SK-MEL-5 (cell line): ENCODE measurements at places on chromosomes 13 and 19. TPM values are rescaled to one million over a fixed set of nuclear protein-coding genes. Genes with fewer than 3 reads are reported as not detected.

Gene MIA
- 234 and 256 TPM in 2 replicates for total RNA-seq

DNA sequence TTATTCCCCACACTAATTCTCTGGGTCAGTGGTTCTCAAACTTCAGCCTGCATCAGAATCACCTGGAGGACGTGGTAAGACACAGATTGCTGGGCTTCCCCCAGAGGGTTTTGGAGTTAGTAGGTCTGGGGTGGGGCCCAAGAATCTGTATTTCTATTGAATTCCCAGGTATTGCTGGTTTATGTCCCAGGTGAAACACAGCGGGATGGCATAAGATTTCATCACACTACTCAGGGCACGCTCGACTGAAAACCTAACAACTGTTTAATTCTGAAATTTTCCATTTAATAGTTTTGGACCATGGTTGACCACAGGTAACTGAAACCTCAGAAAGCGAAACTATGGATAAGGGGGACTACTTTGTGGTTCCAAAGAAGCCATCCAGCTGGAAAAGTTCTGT lies 6.5 kb downstream of the MLNR start:
- no peak for DNase-seq

Gene CEACAM16
- total RNA-seq, result not detected in 2 replicates

GRCh38 chr19:4722671-4723594 lies 709 bp downstream of the DPP9 start:
- DNase-seq, result peak; percentile 39

DNA sequence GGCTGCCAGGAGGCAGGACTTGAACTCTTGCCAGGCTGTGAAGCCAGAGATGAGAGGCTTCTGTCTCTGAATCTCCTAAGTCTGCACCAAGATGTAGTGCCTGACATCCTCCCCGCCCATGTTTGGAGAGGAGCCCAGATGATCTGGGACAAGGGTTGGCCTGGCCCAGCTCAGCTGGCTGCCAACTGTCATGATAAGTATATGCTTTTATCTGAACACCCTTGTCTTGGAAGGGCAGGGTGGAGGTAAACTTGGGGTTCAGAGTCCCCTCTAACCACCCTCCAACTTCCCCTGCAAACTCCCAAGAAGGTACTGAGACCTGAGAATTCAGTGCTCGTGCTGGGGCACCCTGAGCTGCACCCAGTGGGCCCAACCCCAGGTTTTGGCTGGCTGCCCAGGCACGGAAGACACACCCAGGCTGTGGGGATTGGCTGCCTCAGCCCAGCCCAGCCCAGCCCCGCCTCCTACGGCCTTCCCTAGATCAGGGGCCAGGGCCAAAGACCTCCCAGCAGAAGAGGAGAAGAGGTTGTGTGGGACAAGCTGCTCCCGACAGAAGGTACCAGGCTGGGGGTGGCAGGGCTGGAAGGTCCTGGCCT lies at the start of gene CYP4F12:
TSS of gene CYP4F12 (plus strand) at position 508 of the 596 bp plus-strand sequence. CDS start 443 bp downstream, outside the sequence.
- peak; percentile 1 for DNase-seq

GRCh38 chr19:21321134-21321533 lies 8.1 kb downstream of the ZNF708 start:
- no peak for DNase-seq

DNA sequence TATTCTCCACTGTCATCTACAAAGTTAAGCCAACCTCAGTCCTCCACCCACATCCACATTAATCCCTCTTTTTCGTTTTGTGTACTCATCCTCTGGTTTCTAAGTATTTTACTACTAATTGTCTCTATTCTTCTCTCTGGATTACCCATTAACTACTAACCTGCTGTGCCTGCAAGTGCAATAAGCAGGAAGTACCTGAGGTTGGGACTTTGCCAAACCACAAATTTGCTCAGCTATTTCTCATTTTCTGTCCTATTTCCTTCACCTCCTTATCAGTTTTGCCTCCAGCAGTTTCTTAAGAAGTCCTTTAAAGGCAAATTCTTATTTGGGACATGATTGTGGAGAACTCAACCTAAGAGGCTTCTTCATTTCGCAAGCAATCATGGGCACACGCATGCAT lies 1708.9 kb downstream of the SLITRK5 start:
- DNase-seq, result no peak

Gene COL4A2
- 23.4 and 25.7 TPM in 2 replicates for total RNA-seq

Gene THSD1
- total RNA-seq, result 0.32 and 0.42 TPM in 2 replicates

Gene ATCAY
- total RNA-seq, result not detected in 2 replicates

- no peak for DNase-seq
These were observed 72.2 kb downstream of the CEBPG start for GRCh38 chr19:33445442-33446329.

GRCh38 chr13:63288576-63288975 lies 1872.9 kb upstream of the PCDH20 start:
- peak; percentile 4 for DNase-seq

Gene LILRB2
- total RNA-seq, result not detected in 2 replicates

- no peak for DNase-seq
These were observed 106.9 kb downstream of the POSTN start for GRCh38 chr13:37491661-37492060.

DNA sequence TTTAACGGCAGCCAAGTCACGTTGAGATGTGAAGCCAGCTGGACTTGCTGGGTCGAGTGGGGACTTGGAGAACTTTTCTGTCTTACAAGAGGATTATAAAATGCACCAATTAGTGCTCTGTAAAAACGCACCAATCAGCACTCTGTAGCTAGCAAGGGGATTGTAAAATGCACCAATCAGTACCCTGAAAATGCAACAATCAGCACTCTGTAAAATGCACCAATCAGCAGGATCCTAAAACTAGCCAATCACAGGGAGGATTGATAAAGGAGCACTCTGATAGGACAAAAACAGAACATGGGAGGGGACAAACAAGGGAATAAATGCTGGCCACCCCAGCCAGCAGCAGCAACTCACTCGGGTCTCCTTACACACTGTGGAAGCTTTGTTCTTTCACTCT lies 337.6 kb upstream of the SLITRK5 start:
- no peak for DNase-seq

Gene MATK
- 20.5 and 22.5 TPM in 2 replicates for total RNA-seq

GRCh38 chr13:96020155-96020575 lies 33.0 kb downstream of the UGGT2 start:
- DNase-seq, result peak; percentile 93

DNA sequence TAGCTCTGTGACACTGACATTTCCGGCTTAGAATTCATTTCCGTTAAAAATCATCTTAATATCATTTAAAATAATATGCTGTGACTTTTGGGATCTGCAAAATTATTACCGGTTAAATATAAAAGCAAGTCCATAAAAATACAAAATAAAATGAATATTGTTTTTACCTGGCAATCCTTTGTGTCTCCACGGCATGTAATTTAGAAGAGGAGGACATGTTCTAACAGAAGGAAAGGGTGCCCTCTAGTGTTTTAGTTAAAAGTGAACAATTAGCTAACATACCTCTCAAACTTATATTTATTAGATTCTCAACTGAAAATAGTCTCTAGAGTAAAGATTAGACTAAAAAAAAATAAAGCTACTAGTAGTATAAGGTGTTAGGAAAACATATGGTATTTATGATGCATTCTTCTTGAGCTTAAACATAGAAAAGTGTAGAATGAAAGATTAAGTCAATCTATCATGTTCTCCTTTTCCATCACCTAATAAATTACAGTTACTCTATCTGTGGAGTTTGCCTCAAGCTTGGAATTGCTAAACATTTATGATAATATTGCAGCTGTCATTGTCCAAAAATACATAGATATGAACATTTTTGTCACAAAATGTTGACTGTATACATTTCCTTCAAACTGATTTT lies 676.7 kb upstream of the SPRY2 start:
- peak; percentile 70 for DNase-seq

DNA sequence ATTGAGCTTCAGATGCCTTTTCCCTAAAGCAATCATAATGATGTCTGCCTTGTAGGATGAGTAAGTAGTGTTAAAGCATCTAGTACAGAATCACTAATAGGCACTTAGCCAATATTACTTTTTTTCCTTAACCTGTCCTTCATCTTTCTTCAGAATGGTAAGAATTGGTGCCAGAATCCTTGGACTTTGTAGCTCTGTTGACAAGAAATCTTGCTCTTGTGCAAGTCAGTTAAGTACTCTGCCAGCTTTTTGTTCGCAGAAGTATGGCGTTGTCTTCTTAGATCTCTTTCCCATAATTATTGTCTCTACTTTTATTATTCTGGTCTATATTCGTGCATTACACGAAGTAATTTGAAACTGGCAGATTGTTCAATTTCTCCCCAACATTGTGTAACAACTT lies 554.5 kb downstream of the PCDH9 start:
- no peak for DNase-seq

- DNase-seq, result peak; percentile 26
These were observed 100.7 kb upstream of the OBI1 start for GRCh38 chr13:78759704-78760103.

Gene PSMD8
- 279 and 300 TPM in 2 replicates for total RNA-seq
